ENCODE measurements at places on chromosomes 11 and 22. TPM values are rescaled to one million over a fixed set of nuclear protein-coding genes. Genes with fewer than 3 reads are reported as not detected.

GRCh38 chr22:45290410-45290936, 5.7 kb downstream of the UPK3A start:
- DNase-seq = no peak

The ZBTB16 gene
- total RNA-seq = 15.3 TPM

DNA sequence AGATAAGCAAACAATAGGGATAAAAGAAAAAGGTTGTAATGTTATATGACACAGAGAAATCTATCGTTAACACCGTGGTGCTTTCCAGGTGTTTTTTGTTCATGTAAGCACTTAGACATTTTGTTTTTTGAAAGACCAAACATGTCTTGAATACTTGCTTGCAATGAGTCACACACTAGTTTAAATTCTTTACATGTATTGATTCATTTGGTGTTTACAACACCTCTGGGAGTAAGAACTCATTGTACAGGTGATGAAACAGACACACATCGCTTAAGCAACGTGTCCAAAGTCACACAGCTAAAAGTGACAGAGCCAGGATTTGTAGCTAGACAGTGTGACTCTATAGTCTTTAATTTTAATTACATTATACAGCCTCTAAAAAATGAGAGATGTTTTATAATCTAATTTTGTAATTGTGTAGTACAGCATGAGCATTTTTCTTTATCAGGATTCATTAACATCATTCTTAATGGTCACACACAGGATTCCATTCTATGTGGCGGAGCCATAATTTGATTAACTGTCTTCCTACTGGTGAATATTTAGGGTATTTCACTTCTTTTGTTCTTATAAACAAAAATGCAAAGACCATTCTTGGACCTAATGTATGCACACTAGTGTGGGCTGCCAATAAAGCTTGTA, 148.8 kb downstream of the DBX1 start:
- no peak for DNase-seq

- DNase-seq = no peak
These were observed 54.9 kb downstream of the MPPED1 start for GRCh38 chr22:43466710-43467109.

The OR51E2 gene
- not detected for total RNA-seq

The ARCN1 gene
- 81.2 TPM for total RNA-seq

DNA sequence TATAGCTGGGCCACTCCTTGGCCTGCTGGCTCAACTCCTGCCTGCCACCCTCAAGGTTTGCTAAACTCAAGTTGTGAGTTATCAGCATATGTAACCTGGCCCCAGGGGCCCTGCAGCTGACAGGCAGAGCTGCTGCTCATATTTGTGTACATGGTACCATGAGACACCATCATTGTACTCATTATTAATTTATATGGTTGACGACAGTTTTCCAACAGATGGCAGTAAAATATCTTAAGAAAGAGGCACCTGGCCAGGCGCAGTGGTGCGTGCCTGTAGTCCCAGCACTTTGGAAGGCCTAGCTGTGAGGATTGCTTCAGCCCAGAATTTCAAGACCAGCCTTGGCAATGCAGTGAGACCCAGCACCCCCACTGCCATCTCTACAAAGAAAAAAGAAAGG, 11.4 kb upstream of the DENND5A start:
- no peak for DNase-seq

DNA sequence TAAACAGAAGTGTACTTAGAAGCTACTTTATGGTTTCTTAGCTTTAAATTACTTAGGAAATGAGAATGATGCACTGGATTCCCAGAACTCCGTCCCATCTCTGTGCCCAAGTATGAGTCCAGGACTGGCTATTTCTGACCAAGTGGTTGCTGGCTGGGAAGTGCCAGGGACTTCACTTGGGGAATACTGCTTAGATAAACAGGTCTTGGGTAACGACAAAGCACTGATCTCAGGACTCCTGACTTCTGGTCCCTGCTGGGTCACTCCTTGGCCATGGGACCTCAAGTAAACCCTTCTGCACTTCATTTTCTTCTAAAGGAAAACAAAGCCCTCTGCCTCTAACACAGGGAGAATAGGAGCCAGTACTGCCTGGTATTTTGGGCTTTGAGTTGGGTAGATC, 27.9 kb downstream of the ABTB2 start:
- no peak for DNase-seq

Measured in CD8-positive, alpha-beta T cell (primary cell).